ENCODE measurements at places on chromosomes 5 and 9. TPM values are rescaled to one million over a fixed set of nuclear protein-coding genes. Genes with fewer than 3 reads are reported as not detected.

Gene CCL19
- polyA plus RNA-seq: not detected

DNA sequence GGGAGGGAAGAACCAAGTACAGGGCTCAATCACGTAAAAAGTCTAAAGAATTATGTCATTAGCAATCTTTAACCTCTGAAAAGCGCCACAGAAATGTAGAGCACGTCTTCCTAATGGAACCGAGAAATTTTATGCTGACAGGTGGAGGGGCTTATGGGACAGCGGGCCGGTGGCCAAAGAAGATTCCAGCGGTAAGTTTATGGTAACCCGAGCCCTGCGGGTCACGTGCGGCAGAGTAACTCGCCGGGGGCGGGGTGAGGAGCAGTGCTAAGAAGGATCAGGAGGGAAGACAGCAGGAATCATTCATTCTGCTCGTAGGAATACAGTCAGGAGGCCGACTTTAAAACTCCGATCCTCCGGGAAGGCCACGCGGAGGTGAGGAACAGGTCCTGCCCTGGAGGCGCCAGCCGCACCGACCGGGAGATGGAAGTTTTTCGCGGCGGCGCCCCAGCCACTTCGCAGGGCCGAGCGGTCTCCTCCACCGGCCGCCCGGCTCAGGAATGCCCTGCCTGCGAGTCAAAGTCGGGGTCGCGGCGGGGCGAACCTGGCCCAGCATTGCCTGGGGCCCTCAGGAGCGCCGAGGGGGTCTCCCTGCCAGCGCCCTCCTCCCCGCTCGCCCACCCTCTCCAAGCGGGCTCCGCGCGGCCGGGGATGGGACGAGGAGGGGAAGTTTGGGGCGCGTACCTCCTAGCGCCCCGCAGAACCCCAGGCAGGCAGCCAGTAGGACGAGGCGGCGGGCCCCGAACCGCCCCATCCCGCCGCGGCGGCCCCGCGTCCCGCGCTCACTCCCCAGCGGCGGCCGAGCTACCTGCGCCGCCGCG, 101.8 kb downstream of the ESM1 start:
- no peak for DNase-seq

GRCh38 chr9:29850664-29851063, 2277.4 kb upstream of the C9orf72 start:
- DNase-seq: no peak

GRCh38 chr5:116388564-116389258, 185.9 kb downstream of the SEMA6A start:
- DNase-seq: no peak

DNA sequence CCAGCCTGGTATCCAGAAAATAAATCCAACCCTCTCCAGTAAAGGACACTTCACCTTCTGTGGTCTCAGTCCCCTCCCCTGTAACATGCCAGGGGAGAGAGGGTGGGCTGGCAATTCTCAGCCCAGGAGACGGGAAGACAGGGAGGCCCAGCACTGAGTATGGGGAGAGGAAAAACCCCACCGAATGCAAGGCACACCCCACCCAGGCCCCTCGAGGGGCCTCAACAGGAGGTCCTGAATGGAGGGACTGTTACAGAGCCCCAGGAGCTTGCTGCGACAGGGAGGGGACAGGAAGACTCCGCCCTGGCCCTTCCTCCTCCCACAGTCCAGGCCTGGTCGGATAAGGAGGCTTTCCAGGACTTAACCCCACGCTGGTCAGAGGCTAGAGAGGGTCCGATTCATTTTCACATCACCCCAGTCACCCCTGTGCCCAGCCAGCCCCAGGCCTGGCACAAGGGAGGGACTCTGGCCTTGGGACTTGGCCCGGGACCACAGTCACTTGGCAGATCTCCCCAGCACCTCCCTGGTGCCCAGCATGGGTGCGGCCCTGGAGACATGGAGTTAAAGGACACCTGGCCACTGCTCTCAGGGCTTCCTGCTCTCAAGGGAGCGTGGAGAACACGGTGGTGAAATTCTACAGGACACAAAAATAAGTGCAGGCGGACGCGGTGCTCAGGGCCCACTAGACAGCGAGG, 44.9 kb upstream of the STXBP1 start:
- no peak for DNase-seq

GRCh38 chr9:21830589-21830988, 28.2 kb downstream of the MTAP start:
- no peak for DNase-seq

Data from naive thymus-derived CD8-positive, alpha-beta T cell (primary cell).